ENCODE measurements at places on chromosomes 2 and 18. TPM values are rescaled to one million over a fixed set of nuclear protein-coding genes. Genes with fewer than 3 reads are reported as not detected.

SPRED2 gene
- polyA plus RNA-seq = 5.4 TPM

NMUR1 gene
- not detected for polyA plus RNA-seq

CCL20 gene
- polyA plus RNA-seq = not detected

TMEM37 gene
- not detected for polyA plus RNA-seq

KIAA2012 gene
- polyA plus RNA-seq = not detected

IGFBP2 gene
- polyA plus RNA-seq = 150 TPM

AQP12A gene
- not detected for polyA plus RNA-seq

LCT gene
- not detected for polyA plus RNA-seq

UGT1A4 gene
- not detected for polyA plus RNA-seq

GDF7 gene
- 0.62 TPM for polyA plus RNA-seq

GCG gene
- not detected for polyA plus RNA-seq

GALNT14 gene
- polyA plus RNA-seq = 15.9 TPM

ACVR1 gene
- polyA plus RNA-seq = 4.0 TPM

C2orf15 gene
- polyA plus RNA-seq = 12.8 TPM

NYAP2 gene
- polyA plus RNA-seq = 1.1 TPM

HOXD13 gene
- not detected for polyA plus RNA-seq

G6PC2 gene
- not detected for polyA plus RNA-seq

BUB1 gene
- polyA plus RNA-seq = 2.4 TPM

TANC1 gene
- polyA plus RNA-seq = 0.44 TPM

CD207 gene
- polyA plus RNA-seq = not detected

RIF1 gene
- polyA plus RNA-seq = 22.9 TPM

GPAT2 gene
- polyA plus RNA-seq = not detected

GPR45 gene
- 4.1 TPM for polyA plus RNA-seq

PSD4 gene
- 0.30 TPM for polyA plus RNA-seq

GPR55 gene
- polyA plus RNA-seq = not detected

DAPL1 gene
- polyA plus RNA-seq = 0.94 TPM

STK16 gene
- polyA plus RNA-seq = 96.5 TPM

IL37 gene
- not detected for polyA plus RNA-seq

CAVIN2 gene
- not detected for polyA plus RNA-seq

CHN1 gene
- 134 TPM for polyA plus RNA-seq

FNDC4 gene
- polyA plus RNA-seq = 101 TPM

GNAL gene
- 17.3 TPM for polyA plus RNA-seq

OST4 gene
- 292 TPM for polyA plus RNA-seq

AFF3 gene
- polyA plus RNA-seq = 5.1 TPM

BCL2 gene
- polyA plus RNA-seq = 3.4 TPM

NAT8 gene
- not detected for polyA plus RNA-seq

RGPD3 gene
- polyA plus RNA-seq = 0.74 TPM

CHRNG gene
- not detected for polyA plus RNA-seq

CABYR gene
- polyA plus RNA-seq = 6.9 TPM
